Activated CD8-positive, alpha-beta memory T cell treated with anti-CD3 and anti-CD28 coated beads for 1 hour (primary cell): ENCODE measurements at places on chromosomes 3 and 15.

DNA sequence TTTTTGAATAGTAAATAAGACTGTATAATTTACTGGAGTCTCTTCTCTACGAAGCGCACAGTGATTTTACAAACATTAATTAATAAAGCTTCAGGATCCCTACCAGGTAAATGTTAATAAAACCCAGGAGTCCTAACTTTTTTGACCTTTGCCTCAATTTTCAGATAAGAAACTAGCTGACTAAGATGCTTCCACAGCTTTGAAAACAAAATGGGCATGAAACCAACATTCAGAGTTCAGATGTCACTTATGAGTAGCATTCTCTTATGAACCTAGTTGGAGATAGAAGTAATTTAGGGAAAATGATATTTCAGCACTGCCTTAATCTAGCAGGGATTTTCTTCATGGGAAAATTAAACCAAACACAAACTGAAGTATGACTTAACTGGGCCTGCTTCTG, 13.0 kb upstream of the FHIT start:
- DNase-seq = no peak

- no peak for DNase-seq
Observed at GRCh38 chr3:65703820-65704219, 334.9 kb downstream of the MAGI1 start.

- DNase-seq = no peak
Observed at GRCh38 chr15:88865498-88866099, 29.7 kb downstream of the HAPLN3 start.

DNA sequence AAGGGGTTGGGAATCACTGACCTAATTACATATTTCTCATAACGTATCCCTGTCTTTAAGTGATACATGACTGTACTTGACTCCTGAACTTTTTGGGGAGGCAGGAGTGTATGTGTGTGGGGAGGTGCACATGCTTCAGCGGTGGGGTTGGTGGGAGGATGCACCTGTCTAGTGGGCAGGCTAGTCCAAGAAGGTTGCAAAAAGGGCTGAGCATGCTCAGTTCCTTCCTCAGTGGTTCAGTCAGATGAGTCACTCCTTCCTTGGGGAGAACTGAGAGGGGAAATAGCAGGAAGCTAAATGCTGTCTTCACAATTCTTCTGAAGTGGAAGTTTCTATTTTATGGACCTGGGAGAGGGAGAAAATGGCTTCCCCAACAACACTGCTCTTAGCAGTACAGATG, 24.6 kb upstream of the AP4E1 start:
- no peak for DNase-seq

- no peak for DNase-seq
Observed at GRCh38 chr3:133835418-133835743, 29.8 kb downstream of the SRPRB start.

DNA sequence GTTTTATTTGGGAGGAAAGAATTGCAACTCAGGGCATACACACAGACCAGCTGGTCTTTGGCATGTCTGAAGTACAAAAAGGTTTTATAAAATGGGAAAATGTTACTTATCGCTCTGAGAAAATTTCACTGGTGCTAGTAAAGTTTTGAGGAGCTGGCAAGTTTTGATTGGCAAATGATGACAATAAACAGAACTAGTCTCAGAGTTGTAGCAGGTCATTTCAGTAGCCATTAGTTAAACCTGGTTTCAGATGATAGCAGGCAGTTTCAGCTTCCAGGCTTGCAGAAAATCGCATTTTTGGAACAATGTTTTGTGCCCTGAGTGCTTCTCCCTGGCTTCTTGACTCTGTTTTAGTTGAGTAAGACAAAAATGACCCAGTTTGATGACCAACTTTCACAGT, 10.7 kb downstream of the B2M start:
- no peak for DNase-seq

- DNase-seq = no peak
Observed at GRCh38 chr3:72080800-72081199, 295.9 kb upstream of the PROK2 start.

- DNase-seq = no peak
Observed at GRCh38 chr3:67593761-67594234, 60.6 kb downstream of the SUCLG2 start.

DNA sequence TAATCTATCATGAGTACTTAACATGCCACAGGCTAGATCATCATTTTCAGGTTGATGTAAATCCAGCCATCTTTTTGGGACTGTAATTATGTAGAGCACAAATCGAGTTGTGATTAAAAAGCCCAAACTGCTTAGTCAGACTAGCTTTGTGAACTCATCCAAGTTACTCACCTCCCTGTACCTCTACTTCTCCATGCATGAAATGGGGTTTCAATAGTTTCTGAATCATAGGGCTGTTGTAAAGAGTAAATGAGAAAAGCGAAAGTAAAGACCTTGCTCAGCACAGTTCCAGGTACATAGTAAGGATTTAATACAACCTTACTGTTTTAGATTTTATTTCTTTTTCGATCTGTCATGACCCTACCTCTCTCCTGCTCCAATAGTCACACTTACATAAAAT, 85.6 kb upstream of the GAP43 start:
- DNase-seq = no peak

GRCh38 chr3:189985948-189986347, 134.7 kb downstream of the P3H2 start:
- DNase-seq = no peak

GRCh38 chr3:182124187-182124586, 412.5 kb downstream of the SOX2 start:
- no peak for DNase-seq

DNA sequence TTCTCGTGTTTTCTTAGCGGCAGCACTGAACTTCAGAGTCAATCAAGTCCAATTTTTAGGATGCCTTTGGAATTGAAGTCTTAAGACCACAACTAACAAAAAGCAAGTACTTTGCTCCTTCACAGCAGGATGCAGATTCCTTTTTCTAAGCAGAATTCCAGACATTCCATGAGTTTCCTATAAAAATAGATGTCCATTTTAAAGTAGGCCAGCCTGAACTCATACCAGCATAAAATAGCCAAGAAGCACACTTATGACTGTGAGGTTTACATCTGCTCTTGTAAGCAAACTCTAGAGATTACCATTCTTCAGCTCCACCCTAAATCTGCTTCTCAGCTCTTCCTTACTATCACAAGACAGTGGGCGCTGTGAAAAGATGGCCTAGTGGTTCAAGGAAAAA, 85.8 kb downstream of the THBS1 start:
- DNase-seq = no peak

- no peak for DNase-seq
Observed at GRCh38 chr3:73597476-73597875, 27.3 kb downstream of the PDZRN3 start.

DNA sequence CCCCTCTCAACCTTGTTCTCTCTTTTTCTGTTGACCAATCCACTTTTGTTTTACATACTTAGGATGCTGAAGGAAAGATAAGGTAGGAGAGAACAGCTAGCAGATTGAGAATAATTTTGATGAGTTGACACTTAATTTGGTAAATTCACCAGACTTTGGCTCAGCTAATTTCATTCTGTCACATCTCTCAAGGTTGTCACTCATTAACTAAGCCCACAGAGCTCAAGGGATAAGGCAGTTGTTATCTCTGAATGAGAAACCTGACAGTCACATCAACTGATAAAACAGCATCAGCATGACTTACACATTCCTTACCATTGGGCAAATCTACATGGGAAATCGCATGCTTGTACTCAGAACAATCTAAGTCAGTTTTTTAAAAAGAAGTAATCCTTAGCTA, 591.4 kb downstream of the NLGN1 start:
- DNase-seq = no peak

GRCh38 chr3:146491303-146491702, 21.9 kb upstream of the PLSCR2 start:
- DNase-seq = no peak

GRCh38 chr3:34284959-34285826, 486.8 kb downstream of the PDCD6IP start:
- no peak for DNase-seq

- no peak for DNase-seq
Observed at GRCh38 chr3:48334605-48335004, 1.1 kb upstream of the SPINK8 start.

- no peak for DNase-seq
Observed at GRCh38 chr3:148865049-148865448, at the start of gene CPA3. Gene CPA3, plus strand, starts transcription at chr3:148865296. Its CDS starts 12 bp downstream, at chr3:148865308.

DNA sequence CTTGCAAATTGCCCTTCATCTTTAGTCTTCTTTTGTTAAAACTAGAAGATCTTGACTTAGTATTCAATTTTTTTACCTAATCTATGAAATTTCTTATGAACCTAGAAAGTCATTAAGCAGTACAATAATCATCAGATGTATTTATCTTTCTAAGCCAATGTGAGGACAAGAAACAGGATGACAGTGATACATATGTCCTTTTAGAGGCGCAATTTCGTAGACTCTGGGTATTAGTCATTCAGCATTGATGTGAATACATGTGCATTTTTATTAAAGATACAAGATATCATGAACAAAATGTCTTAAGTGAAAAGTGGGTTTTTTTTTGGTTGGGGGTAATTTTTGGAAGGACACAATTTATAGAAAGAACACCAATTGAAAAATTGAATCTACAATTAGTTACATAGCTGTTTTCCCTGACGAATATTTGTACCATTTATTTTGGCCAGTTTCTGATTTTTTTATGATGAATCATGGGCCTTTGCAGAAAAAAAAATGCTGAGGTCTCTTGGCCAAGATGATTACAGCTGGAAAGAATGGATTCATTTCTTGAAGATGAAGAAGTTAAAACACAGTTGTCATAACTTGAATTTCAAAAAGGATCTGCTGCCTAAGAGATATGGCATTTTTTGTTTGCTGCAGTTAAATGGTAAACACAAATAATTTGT, 48.9 kb upstream of the AGTR1 start:
- DNase-seq = no peak

DNA sequence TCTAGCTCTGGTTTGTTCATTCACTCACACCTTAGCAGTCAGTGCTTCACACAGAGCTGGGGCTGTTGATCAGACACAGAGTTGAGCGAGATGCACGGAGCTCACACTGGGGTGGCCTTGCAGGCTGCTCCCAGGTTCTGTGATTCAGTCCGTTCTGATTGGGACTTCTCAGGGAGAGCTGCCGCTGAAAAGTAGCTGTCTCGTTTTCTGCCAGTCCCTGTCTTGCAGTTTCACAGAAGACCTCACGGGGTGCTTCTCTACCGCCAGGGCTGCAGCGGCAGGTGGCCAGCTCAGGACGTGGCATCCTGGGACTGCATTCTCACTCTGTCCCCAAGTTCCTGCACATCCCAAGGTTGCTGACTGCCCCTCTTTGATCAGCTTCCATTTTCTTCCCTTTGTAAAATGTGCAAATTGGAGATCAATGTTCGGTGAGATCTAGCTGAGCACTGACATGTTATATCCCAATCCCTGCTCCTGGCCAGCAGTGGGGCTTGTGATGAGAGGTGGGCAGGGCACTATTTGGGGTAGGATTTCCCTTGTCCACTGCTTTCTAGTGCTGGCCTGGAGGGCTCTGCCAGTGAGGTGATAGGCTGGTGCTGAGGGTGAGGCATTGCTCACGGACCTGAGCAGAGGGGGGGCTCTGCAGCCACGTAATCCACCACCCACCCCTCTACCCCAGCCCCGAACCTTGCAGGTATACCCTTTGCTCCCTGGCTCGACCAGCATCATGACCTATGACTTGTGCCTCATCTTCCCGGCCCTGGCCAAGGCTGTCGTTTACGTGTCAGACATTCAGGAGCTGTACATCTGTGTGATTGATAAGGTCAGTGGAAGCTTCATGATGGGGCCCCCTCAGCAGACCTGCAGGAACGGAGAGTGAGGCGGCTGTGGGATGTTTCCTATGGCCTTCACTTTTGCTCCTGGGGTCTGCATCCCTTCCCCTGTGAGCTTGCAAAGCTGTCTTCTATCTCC, 5.3 kb upstream of the TXNRD3 start:
- DNase-seq = no peak

DNA sequence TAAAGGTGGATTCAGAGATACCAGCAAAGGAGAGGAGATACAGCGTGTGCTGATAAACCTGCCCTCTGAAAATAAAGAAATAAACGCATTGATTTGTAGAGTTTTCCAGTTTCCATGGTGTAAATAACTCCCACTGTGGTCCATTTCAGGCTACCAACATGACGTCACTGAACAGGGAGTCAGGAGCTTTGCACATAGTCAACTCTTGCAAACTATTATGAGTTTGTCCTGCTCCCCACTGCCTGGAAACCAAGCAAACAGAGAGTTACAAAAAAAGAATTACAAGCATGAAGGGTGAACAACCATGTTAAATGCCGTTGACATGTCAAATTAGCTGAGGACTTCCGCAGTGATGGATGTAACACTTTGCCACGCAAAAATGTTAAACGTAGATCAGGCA, 70.4 kb upstream of the GATA2 start:
- DNase-seq = no peak

DNA sequence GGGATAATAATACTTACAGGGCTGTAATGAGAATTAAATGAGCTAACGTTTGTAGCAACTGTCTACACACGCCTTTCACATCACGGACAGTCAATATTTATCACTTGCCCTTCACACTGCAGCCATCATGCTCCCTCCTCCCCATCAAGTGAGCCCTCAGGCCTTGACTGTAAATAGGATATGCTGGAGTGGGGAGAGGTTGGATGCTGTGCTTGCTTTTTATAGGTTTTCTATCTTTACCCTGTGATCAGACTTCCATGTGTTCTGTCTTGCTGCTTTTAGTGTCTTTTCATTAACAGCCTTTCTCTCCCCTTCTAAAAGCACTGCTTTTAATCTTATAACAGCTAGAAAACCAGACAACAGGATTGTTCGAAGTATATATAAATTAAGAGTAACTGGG, 12.8 kb upstream of the MAGEF1 start:
- DNase-seq = no peak

GRCh38 chr15:33028495-33028894, 166.0 kb downstream of the FMN1 start:
- DNase-seq = no peak

- DNase-seq = no peak
Observed at GRCh38 chr3:908839-909238, 184.0 kb upstream of the CNTN6 start.

GRCh38 chr15:96505014-96505413, 174.5 kb downstream of the NR2F2 start:
- no peak for DNase-seq

DNA sequence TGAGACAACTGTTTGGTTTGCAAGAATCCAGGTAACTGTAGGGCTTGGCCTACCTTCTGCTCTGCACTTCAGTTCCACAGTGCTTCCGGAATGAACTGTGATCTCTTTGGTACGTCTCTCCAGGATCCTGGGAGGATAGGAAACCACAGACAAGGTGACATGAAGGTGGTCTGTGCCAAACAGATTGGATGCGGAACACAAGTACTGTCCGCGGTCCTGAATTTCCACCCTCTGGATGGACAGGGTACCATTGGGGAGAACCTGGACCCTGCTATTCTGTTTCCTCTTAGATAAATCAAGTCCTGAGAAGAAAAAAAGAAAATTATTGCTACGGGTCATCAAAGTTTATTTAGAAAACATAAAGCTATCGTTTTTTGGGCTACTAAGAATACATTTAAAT, 17.3 kb downstream of the IGSF10 start:
- DNase-seq = no peak
